ENCODE measurements at places on chromosomes 7 and 10.

GRCh38 chr10:3772361-3773171 lies 12.4 kb downstream of the KLF6 start:
- DNase-seq = no peak

DNA sequence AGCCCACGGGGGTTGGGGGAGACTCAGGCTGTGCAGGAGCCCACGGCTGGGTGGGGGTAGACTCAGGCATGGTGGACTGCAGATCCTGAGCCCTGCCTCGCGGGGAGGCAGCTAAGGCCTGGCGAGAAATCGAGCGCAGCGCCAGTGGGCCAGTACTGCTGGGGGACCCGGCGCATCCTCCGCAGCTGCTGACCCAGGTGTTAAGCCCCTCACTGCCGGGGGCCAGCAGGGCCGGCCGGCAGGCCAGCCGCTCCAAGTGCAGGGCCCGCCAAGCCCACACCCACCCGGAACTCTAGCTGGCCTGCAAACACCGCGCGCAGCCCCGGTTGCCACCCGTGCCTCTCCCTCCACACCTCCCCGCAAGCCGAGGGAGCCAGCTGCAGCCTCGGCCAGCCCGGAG lies 33.4 kb downstream of the SP4 start:
- DNase-seq = no peak

DNA sequence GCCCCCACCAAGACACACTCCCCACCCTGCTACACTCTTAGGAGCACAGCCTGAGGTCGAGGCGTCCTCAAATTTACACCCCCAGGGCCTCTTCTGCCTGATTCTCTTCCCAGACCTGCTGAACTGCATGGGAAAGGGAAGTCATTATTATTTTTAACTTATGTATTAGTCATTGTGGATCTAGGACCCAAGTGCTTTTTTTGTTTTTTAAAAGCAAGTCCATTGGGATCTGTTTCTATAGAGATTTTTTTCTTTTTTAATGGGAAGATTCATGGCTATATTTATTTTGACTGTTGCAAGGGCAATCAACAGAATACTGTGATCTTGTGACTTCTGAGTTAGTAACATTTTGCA lies 203.8 kb downstream of the ZMYND11 start:
- DNase-seq = no peak

GRCh38 chr7:65379318-65379717 lies 5.7 kb downstream of the ZNF92 start:
- DNase-seq = no peak

GRCh38 chr10:8361510-8361844 lies 307.0 kb downstream of the GATA3 start:
- DNase-seq = no peak

DNA sequence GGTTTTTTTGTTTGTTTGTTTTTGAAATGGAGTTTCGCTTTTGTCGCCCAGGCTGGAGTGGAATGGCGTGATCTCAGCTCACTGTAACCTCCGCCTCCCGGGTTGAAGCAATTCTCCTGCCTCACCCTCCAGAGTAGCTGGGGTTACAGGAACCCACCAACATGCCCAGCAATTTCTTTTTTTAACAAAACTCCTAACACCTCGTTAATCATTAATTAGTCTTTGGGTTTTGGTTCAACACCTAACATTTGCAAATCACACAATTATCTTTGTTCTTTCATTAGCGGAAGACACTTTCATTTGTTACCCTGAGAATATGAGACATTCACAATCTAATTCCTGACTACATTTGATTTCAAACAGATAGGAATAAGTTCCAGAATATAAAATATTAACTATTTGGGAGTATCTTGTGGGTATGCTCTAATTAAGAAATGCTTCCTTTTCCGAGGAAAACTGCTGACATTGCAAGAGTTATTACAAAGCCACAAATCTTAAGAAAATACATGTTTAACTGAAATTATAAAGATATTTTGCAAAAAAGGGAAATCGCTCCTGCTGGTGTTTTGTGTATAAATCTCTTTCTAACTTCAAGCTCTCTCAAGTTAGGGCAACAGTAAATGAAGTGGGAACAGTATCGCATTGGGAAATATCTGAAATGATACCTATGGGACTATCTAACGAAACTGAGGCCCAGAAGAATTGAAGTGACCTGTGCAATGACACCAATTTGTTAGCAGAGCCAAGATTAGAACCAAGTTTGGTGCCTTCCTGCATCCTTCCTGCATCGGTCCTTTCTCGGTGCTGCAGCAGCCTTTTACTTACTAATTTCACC lies 1.2 kb upstream of the LSM8 start:
- no peak for DNase-seq

DNA sequence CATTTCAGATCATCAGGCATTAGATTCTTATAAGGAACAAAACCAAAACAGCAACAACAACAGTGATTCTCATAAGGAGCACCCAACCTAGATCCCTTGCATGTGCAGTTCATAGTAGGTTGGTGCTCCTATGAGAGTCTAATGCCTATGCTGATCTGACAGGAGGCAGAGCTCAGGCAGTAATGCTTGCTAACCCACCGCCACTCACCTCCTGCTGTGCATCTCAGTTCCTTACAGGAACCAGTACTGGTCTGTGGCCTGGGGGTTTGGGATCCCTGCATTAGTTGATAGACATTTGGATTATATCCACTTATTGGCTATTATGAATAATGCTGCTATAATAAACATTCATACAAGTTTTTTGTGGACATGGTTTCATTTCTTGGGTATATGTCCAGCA lies 14.0 kb downstream of the MKLN1 start:
- DNase-seq = no peak

DNA sequence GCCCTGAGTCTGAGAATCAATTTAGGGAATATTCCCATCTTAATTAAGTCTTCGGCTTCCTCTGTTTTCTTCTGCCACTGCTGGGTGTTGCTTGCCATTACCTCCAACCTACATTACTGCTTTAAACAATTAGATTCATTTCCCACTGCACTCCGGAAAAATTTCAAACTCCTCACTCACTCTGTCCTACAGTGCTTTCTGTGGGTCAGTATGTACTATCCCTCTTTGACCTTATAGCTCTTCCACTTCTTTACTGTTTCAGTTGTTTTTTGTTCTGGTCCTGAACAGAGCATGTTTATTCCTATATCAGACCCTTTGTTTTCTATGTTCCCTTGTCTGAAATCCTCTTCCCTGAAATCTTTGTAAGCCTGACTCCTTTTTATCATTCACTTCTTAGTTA lies 160.6 kb downstream of the MAGI2 start:
- no peak for DNase-seq

DNA sequence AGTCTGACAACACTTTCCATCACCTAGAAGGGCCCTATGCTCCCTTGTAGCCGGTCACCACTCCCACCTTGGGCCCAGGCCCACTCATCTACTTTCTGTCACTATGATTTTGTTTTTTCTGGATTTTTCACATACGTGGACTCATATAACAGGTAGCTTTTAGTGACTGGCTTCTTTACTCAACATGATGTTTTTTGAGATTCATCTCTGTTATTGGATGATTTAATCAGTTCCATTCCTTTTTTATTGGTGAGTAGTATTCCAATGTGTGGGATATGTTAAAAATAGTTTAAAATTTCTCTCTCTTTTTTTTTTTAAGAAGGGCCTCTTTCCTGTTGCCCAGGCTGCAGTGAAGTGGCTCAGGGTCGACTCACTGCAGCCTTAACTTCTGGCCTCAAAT lies 9.3 kb downstream of the PALD1 start:
- no peak for DNase-seq

DNA sequence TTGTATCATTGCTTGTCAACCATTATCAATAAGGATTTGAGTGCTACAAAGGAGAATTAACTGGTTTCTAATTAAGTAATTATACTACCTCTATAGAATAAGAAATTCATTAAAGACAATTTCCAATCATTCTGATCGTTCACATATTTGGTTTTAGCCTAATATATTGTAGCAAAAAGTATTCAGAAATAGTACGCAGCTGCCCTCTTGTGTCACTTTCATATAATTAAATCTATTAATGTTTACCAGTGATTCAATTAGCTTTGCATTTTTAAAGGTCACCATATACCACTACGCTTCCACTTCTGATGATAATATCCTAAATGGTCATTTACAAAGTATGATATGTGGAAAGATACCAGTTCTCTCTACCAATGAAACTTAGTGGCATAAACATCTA lies 128.3 kb downstream of the NEBL start:
- no peak for DNase-seq

DNA sequence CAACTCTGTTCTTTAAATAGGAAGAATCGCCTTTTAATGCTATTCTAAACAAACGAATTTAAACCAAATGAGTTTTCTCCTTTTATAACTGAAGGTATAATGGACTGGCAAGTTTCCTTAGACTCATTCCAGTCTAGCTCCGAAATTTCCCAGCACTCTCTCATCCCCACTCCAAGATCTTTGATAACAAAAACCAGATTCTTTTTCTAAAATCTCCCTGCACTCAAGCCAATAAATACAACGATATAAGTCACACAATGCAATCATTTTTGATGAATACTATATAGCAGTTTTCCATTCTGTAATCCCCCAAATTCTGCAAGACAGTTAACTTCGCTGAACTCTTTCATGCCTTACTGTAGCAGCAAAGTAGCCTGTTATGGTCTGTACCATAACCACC lies 1.9 kb downstream of the OGA start:
- DNase-seq = no peak
